ENCODE measurements at places on chromosomes 1 and 21.

- DNase-seq = no peak
These were observed 2.9 kb upstream of the PRRX1 start for GRCh38 chr1:170660871-170661645.

- DNase-seq = no peak
These were observed 101.8 kb downstream of the AKT3 start for GRCh38 chr1:243748227-243748626.

GRCh38 chr1:76782809-76783208 is 84.5 kb upstream of the ST6GALNAC5 start:
- DNase-seq = no peak

DNA sequence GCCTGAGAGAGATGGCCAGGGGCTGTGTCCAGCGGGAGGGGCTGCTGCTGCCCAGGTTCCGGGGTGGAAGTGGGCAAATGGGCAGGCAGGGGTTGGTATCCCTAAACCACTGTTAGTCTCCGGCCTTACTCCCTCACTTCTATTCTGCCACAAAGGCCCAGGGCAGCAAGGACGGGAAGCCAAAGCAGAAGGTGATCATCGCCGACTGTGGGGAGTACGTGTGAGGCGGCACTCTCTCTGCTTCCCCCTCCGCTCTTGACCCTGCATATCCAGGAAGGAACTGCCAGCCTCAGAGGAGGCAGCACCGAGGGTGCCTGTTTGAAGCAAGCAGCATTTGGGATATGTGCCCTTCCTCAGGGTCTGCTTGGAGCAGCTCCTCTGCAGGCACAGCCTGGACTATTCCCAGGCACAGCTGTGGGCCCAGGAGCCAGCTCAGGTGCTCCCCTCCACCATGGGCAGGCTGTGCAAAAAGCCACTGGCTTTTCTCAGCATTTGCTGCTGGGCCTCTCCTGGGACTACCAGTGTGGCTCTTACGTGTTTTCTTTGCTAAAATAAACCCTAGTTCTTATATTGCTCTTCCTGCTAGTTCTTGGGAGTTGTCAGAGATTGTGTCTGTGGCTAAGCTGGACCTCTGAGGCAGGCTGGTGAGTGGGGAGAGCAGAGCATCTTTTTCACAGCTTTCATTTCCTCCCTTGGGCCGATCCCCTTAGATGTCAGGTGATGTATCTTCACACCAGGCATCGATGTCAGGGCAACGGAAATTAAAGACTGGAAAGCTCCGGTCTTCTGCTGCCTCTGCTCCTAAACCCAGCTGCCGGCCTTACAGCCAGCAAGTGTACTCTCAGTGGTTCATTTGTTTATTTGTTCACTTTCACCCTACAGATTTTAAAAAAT is 14.7 kb downstream of the PPIE start:
- no peak for DNase-seq

DNA sequence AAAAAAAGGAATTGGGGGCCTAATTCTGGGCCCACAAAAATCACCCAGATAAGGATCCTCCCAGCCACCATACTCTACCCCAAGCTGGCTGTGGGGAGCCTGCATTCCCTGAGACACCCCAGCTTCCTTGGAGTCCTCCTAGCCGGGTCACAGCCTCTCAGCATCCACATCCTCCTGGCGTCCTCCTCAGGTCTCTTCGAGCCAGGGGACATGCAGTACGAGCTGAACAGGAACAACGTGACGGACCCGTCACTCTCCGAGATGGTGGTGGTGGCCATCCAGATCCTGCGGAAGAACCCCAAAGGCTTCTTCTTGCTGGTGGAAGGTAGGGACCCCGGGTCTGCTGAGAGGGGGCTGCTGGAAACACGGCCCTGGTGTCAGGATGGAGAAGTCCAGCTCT is 64.3 kb downstream of the ALPL start:
- DNase-seq = no peak

- no peak for DNase-seq
These were observed 9.1 kb upstream of the C21orf91 start for GRCh38 chr21:17828223-17828622.

DNA sequence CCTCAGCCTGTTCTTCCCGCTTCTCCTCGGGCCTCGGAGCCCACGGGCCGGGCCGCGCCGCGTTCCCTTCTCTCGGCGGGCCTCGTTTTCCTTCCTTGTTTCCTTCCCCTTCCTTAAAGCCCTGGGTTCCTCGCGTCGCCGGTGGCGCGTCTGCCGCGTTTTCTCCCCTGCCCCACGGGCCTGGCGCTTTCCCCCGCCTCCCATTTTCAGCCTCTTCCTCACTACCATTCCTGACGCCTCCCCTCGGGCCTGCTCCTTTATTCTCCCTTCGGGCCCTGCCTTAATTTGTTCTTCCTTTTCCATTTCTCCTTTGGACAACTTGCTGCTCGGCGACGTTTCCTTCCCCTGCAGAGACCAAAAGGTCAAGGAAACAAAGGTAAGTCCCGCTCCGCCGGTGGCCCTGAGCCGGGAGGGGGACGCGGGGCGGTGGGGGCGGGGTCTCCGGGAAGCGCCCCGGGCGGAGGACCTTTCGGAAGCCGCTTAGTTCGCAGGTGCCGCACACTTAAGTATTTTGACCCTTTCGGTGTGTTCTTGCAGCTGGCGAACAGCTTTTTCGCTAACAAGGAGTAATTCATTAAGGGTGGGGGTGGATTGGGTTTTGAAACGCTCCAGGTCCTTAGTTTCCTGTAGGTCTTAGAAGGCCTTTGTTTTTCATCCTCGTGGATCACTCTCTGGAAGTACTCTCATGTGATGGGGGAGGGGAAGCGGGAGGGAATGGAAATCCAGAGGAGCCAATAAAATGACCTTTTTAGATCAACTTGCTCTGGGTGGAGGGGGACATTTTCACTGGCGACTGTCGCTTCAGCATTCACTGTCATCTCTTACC is 780 bp downstream of the YTHDF2 start:
- peak; percentile 37 for DNase-seq

DNA sequence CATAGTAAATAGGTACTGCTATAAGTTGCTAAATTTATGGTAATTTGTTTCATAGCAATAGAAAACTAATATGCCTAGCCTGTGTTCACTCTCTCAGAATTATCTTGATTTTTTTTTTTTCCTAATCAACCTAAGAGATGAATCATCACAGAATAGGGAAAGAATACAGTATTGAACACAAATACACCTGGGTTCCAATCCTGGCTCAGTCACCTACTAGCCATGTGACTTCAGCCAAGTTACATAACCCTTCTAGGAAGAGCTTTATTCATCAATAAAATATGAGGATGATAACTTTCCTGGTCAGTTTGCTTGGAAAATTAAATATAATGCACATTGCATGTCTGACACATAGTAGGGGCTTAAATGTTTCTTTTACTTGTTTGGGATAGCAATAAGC is 279.5 kb downstream of the FOXD2 start:
- DNase-seq = no peak

GRCh38 chr1:236841341-236841740 is 46.2 kb downstream of the MTR start:
- DNase-seq = no peak

GRCh38 chr1:92168657-92169056 is 49.1 kb upstream of the C1orf146 start:
- no peak for DNase-seq

- DNase-seq = no peak
These were observed 269.9 kb downstream of the HLX start for GRCh38 chr1:221149111-221149510.

- DNase-seq = no peak
These were observed 11.4 kb downstream of the GLIS1 start for GRCh38 chr1:53727461-53728092.

DNA sequence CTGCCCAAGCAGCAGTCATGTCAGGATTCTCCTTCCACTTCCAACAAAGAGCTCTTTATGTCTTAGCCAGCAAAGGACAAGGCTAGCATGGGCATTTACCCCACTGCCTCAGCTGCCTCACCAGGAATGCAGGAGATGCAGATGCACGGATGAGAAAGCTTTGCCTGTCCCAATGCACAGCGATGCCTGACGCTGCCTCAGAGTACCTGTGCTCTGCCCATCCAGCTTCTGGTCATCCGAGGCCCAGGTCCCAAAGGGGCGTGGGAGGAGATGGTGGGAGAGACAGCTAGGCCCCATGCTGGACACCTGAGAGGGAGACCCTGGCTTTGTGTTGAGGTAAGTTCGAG is 59.0 kb downstream of the IRF2BP2 start:
- no peak for DNase-seq

DNA sequence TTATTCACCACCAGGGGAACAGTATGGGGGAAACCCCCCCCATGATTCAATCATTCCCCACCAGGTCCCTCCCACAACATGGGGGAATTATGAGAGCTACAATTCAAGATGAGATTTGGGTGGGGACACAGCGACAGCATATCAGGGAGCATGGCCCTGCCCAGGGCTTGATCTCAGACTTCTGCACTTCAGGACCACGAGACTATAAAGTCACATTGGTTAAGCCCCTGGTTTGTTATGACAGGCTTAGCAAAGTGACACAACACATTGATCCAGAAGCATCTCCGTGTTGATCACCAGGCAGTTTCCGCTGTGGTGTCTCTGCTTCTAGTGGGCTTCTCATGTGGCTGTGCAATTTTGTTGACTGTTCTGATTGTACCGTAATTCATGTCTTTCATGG is 312.7 kb upstream of the C1orf174 start:
- DNase-seq = no peak

DNA sequence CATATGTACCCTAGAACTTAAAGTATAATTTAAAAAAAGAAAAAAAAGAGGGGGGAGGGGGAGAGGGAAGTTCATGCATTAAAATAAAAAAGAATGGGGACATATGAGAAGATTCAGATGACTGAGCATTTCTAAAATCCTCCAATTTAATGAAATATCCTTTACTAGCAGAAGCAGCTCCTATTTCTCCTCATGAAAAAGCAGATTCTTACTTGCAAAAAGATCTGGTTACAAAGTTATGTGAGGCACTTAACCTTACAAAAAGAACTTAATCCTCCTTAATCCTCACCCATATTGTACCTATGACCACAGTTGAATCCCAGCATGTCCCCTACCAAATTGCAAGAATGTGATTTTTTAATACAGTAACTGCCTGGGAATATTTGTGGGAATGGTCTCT is 298.5 kb downstream of the SRGAP2C start:
- no peak for DNase-seq

DNA sequence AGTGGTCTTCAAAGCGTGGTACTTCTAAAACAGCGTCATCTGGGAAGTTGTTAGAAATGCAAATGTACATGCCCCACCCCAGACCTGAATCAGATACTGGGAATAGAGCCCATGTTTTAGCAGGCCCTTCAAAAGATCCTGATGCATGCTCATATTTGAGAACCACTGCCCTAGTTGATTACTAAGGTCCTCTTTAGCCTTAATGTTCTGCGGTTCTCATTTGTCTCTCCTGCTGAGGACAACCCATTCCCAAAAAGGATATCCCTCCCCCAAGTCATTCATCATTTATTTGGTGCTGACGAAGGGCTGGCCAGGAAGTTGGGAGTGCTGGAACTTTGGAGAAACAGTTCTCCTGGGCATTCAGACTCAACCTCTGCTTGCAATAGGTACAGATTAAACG is 92.4 kb upstream of the RALGPS2 start:
- no peak for DNase-seq

GRCh38 chr1:159211331-159212136 is 6.9 kb downstream of the ACKR1 start:
- DNase-seq = no peak

GRCh38 chr1:230836793-230837192 is 31.5 kb downstream of the C1orf198 start:
- DNase-seq = no peak

GRCh38 chr21:41961282-41961701 is 7.5 kb upstream of the C2CD2 start:
- no peak for DNase-seq

DNA sequence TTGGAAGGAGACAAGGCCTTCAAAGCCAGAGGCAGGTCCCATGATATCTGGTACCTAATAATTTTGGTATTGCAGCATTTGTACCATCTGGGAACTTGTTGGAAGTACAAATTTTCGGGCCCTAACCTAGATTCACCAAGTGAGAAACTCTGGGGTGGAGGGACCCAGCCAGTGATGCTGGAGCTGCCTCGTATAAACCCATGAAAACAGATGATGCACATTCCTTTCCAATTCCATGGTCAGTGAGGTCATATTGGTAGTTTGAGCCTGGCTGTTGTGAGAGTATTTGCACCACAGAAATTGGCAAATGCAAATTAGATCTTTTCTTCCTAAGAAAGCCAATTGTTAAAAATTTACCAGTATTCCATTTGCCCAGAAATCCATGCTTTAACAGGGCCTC is 269.6 kb upstream of the PLXNA2 start:
- no peak for DNase-seq

DNA sequence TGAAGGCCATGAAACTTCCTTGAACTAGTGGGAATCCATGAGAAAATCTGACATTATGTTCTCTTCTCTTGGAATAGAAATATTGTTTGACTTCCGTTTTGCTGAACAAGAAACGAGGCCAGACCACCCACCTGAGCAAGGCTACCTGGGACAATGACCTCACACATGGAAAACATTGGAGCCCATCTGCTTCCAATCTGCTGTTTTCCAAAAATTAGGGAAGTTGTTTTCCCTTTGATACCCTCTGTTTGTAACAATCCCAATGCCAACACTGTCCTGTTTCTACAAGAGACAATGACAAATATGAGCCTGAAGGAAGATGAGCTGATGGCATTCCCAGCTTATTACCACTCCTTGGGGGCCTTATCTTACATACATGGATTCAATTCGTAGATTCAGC is 29.4 kb downstream of the OR2C3 start:
- DNase-seq = no peak

- no peak for DNase-seq
These were observed 36.6 kb upstream of the SLC44A3 start for GRCh38 chr1:94783342-94784189.

- no peak for DNase-seq
These were observed 25.0 kb downstream of the KANK4 start for GRCh38 chr1:62294261-62294660.

DNA sequence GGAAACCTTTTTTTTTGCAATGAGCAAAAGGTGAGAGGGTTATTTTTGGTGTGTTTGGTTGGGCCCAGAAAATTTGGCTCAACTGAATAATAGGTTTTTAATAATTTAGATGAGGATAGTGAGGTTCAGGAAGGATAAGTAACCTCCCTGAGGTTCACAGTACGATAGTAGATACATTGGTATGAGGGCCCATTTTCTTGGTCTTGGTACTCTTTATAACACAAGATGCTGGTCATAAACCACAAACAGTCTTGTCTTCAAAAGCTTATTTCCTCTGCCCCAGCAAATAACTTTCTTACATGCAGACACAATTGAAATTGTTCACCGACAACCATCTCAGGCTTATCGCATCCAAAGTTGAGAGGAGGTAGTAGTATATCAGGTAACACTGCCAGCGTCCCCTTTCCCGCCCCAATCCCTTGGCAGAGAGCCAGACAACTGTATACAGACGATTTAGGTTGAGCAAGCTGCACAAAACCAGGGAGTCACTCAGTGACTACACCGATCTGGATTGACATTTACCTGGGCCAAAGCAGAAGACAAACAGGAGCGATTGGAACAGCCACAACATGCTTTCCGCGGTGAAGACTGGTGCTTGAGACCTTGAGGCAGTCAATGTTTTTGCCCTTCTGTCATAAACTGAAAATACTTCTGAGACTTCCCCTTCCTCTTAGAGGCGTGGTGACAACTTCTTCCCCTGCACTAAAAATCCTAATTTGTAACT is at the start of gene SLAMF6:
Gene SLAMF6 (minus strand): TSS at position 634 of the 724 bp plus-strand sequence. CDS start 63 bp downstream, at position 571.
- no peak for DNase-seq

- DNase-seq = no peak
These were observed 44.3 kb downstream of the LAMC2 start for GRCh38 chr1:183230413-183230812.
